Stimulated activated CD4-positive, alpha-beta T cell treated with anti-CD3 and anti-CD28 coated beads, Interleukin-12 subunit alpha, Interleukin-12 subunit beta, amount 100 ng/mL, for 24 hours (primary cell): ENCODE measurements at places on chromosomes 4 and X.

- DNase-seq, result no peak
These were observed 130.8 kb downstream of the ANAPC10 start for GRCh38 chr4:144967161-144967560.

DNA sequence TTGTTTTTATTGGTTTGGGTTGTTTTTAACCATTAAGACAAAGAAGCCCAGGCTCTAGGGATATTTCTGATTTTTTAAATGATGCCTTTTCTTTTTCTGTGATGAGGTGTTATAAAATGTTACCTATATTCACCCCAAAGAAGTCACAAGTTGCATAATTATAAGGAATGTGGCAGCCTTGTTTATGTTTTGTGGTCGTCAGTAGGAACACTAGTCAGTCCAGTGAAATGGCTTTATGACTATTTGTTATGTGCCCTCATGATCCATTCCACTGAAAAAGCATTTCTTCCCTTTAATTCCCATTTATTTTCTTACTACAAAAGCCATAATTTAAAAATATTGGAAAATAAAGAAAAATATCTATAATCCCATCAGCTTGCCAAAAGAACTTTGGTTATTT is 34.4 kb downstream of the CC2D2A start:
- DNase-seq, result no peak

GRCh38 chr4:30825008-30825770 is 105.0 kb downstream of the PCDH7 start:
- no peak for DNase-seq

- no peak for DNase-seq
These were observed 263.5 kb upstream of the DKK2 start for GRCh38 chr4:107299646-107300045.

- no peak for DNase-seq
These were observed 4.9 kb downstream of the CXCL6 start for GRCh38 chr4:73841243-73841925.

DNA sequence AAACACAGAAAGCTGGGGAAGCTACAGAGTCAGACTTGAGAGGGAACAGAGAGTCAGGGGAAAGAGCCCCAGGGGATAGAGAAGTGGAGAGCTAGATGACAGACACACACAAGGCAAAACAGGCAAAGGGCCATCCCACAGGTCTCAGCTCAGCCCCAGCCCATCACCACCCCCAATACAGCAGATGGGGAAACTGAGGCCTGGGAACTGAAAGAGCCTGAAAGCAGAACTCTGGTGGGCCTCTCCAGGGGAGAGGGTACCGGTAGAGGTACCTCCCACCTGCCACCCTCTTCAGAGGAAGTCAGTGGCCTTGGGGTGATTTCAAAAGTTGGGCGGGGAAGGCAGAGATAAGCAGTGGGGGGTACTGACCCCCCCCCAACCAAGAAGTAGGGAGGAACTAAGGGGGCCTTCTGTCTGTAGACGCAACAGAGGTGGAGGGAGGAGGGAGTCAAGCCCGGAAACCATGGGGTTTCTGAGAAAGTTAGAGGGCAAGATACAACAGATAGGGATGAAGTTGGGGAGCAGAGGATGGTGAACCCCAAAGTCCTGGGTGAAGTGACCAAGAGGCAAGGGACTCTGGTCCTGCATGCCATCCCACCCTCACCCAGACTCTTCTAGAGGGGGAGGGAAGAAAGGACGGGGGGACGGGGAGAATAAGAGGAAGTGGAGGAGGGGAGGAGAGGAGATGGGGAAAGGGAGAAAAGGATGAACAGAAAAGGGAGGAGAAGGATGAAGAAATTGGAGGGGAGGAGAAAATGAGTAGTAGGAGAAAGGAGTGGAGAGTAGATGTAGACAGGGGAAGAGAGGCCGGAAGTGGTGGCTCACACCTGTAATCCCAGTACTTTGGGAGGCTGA is 3.2 kb downstream of the GATA1 start:
- DNase-seq, result no peak

DNA sequence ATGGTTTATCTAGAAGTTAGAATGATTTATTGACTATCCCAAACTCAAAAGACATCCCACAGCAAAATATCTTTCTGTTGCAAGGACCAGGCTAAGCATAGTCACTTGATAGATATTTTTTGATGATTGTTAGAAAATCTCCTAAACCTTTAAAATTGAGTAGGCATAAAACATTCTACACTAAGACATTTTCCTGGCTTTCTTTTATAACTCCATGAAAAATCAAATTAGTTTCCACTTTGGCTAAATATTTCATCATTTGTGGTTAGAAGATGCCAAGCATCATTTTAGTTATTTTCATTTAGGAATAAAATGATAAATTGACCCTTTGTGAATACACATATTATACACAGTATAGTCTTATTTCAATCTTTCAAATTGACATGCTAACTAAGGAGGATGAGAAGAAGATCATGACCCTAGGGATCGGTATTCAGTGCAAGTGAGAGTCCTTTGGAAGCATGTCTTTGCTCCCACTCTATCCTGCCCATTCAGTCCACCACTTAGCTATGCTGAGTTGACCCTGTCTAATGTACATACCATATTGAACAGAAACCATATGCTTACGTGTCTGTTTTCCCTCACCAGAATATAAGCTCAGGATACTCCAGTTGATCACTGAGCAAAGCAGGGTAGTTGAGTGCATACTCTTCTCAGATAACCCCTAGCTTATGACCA is 136.6 kb upstream of the OTUD4 start:
- no peak for DNase-seq

GRCh38 chr4:123037804-123038203 is 115.4 kb upstream of the NUDT6 start:
- DNase-seq, result no peak

GRCh38 chr4:24475756-24476155 is 108.6 kb downstream of the DHX15 start:
- no peak for DNase-seq

GRCh38 chr4:108446556-108446955 is 173.8 kb upstream of the RPL34 start:
- no peak for DNase-seq

GRCh38 chr4:2361366-2362265 is 56.8 kb downstream of the ZFYVE28 start:
- DNase-seq, result no peak

DNA sequence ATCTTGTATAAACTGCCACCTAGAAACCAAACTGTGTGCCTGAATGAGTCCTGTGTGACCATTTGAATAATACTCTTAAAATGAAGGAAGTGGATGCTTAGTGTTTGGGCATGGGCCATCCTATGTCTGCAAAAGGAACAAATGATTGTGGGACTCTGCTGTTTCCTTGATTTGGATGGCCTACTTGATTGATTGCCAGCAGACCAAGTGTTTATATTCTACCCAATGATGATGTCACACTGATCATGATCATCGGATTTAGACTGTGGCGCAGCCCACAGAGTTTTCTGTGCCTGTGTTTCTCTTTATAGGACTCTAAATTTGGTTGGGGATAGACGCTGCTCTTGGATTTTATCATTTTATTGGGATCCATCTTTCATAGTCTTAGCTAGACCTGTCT is 4.4 kb downstream of the SEPTIN11 start:
- no peak for DNase-seq

DNA sequence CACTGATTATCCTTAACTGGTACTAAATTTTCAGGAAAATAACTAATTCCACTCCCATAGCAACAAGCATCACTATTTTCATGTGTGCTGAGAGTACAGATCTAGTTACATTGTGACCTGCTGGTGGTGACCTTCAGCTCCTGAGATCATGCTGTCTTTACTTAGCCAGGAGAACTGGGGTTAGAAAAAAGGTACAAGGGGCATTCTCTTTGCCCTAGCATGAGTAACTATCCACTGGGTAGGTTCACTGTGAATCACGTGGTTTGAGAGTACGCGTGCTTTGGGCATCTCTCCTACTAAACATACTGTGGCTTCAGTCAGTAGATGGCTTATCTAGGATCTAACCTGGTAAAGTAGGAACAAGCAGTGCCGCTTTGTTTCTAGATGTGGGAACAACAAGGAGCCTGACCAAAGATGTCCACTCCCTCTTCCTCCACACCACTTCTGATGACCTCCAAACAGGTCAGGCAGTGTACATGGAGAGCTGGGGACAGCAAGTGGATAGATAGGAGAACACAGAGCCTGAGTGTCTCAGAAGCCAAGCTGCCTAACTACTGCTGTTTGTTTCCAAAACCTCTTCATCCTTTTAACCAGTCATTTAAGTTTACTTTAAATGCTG is 90.2 kb downstream of the CBR4 start:
- no peak for DNase-seq

GRCh38 chrX:28135378-28136047 is 154.3 kb upstream of the DCAF8L1 start:
- DNase-seq, result no peak

DNA sequence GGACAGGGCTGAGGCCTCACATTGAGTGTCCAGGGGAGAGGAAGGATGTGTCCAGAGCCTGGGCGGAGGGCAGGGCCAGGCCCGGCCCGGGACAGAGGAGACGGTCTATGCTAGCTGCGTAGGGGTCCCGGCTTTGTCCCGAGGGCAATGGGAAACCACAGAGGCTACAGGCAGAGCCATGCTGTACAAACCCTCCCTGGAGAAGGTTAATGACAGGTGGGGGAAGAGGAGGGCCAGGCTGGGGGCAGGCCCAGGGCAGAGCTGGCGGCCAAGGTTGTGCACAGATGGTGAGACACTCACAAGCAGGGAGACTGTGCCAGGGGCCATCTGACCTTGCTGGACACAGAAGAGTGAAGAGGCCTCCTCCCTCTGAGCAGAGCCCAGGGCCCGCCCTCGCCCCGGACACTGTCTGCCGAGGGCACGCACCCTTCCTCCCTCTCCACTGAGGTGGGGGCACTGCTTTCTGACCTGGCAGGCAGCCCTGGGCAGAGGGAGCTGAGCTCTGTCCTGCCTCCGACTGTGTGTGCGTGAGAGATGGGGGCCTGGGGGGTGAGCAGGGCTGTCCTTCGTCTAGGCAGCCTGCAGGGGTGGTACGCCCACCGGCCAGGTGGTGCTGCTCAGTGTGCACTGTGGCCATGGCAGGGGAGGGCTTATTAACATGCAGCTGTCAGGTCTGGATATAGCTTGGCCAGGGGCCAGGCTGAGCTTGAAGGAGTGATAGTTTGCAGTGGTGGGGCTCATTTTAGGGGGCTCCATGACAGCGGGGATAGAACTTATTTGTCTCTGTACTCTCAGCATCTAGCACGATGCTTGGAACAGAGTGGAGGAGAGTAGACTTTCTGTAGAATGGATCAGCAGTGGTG is 75.7 kb upstream of the LRPAP1 start:
- no peak for DNase-seq

DNA sequence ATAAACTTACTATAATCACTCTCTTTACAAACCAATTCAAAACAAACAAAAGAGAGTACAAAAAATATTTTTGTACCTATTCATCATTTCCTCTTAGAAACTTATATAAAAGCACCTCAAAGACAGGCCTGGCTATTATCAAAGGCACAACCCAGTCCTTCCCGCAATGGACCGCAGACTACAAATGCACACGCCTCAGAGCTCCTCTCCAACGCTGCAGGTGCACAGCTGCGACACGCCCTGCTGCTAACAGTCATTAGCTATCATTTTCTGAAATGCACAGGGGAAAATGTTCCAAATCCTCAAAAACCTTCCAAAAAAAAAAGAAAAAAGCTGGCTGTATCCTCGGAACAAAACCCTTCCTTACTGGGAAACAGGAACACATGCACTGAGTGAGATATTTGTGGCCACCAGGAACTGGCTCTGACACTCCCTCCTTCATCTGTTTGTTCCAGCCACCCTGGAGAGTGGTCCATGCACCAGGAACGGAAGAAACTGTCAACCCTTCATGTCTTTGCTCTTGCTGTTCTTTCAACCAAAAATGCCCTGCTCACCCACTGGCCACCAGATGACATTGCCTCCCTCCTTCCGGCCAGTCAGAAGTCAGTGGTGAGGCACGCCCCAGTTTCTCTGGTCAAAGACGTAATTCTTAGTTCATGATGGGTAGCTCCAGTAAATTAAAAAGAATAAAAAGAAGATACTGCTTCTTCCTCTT is 16.7 kb downstream of the IRF2 start:
- DNase-seq, result no peak

GRCh38 chrX:66016905-66017658 is 22.8 kb downstream of the VSIG4 start:
- DNase-seq, result no peak

DNA sequence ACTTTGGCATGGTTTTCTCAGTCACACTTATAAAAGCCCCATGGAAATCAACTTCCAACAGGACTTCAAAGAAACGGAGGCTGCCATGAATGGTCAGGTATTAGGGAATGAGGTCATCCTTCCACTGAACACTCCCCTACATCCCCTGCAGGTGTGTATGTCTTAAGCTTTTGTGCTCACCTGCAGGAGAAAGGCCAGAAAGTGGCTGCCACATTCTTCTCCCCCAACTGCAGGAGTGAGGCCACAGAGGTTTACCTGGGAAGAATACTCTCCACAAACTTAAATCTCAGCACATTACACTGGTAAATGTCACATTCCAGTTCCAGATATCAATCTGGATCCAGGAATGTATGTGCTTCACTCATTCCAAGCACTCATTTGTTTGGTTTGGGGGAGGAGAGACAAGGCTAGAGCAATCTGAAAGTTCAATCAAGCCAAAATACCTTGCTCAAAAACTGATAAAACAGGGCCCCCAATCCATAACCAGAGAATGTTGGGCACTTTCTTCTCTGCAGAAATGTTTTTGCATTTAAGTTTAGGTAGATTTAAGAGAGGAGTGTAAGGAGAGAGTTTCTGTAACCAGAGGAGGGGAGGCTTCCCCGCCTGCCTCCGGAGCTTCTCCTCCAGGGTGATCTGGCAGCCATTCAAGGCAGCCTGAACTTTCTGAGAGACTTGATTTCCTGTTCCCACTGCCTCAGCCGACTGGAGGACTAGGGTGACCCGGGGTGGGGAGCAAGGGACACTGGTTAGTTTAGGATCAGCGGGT is 15.4 kb downstream of the FAM9C start:
- no peak for DNase-seq

DNA sequence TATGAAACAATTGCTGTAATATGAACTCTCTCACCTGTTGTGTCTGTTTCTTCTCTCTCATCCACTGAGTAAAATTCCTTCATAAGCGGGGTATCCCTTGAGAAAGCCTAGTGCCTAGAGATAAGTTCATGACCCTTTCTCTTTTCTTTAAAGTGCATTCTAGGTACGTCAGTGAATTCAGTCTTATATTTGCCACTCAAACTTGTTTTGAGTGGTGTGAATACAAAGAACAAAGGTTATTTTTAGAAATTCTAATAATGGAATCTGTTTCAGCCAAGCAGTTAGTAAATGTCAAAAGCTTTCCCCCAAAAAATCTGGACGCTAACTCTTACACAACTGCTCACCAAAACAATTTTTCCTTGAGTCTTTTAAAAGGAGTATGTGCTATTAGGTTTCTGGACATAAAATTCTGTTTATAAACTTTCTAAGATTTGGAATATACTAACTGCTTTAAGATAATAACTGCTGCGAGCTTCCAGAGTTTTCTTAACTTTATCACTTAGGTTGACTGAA is 112.0 kb downstream of the VEGFC start:
- DNase-seq, result no peak

DNA sequence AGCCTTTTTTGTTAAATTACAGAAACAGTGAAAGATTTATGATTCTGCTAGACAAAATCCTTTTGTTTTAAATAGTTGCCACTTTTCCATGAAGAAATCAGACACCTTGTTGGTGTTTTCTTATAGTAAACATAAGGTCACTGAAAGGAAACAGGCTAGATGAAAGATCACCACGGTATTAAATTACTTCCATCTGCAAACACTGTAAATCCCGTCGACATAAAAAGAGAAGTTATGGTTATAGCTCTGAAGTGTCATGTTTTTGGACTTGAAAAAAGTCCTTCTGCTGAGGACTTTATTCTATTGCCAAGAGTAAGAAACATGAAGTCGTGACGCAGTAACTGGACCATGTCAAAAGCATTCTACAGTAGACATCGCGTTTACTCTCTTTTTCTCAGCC is 567.6 kb upstream of the SLIT2 start:
- no peak for DNase-seq

GRCh38 chr4:25807102-25807728 is 55.6 kb downstream of the SEL1L3 start:
- no peak for DNase-seq
